GM18507 (cell line): ENCODE measurements at places on chromosomes 6 and 20.

DNA sequence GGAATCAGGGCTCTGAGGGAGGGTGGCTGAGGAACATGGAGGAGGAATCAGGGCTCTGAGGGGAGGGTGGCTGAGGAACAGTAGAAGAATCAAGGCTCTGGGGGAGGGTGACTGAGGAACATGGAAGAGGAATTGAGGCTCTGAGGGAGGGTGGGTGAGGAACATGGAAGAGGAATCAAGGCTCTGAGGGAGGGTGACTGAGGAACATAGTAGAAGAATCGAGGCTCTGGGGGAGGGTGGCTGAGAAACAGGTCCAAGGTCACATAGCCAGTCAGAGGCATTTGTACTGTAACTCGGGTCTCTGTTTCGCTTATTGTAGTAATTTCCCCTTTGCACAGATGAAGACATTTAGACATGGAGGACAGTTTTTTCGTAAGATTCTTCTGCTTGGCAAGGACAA, 164.8 kb downstream of the SOBP start:
- DNase-seq: no peak

GRCh38 chr6:151381722-151382121, 9.6 kb downstream of the ZBTB2 start:
- DNase-seq: no peak

GRCh38 chr20:16747291-16747811, 807 bp upstream of the OTOR start:
- DNase-seq: no peak

- DNase-seq: no peak
Observed at GRCh38 chr20:43151901-43152300, 37.8 kb downstream of the PTPRT start.

GRCh38 chr20:56808732-56809131, 179.6 kb downstream of the TFAP2C start:
- no peak for DNase-seq

- no peak for DNase-seq
Observed at GRCh38 chr20:38197217-38197616, 32.1 kb upstream of the TGM2 start.

DNA sequence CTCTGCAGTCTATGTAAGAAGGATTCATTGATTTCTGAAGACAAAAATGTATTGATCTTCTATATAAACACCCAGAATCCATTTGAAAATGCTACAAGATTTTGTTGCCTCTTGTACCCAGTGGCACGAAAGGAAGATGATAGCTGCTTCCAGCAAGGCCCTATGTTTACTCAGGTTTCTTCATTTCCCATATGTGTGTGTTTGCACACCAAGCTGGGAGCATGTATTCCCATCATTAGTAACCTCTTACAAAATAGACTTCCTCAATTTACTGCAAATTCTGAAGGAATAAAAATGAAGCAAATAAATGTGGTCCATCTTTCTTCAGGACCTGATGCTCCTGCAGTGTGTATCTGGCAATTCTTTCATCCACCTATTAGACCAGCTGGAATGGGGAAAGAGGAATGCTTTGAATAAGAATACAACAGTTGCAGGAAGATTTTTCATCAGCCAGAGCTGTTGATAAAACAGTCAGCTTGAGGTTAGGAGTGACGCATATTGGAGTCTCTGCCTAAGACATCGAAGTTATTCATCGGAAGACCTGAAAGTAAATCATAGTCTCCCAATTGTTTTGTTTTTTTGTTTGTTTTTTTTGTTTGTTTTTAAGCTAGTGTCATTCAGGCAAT, 132.3 kb downstream of the PDE7B start:
- no peak for DNase-seq

DNA sequence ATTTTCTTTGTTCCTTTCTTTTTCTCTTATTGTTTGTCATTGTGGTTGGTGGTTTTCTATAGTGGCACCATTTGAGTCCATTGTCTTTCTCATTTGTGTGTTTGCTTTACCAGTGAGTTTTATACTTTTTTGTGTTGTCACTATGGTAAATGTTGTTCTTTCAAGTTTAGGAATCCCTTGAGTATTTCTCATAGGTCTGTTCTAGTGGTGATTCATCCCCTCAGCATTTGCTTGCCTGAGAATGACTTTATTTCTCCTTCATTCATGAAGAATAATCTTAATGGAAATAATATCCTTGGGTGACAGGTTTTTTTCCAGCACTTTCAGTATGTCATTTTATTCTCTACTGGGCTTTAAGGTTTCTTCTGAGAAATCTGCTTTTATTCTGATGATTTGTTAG, 209.2 kb upstream of the ASCC3 start:
- no peak for DNase-seq

DNA sequence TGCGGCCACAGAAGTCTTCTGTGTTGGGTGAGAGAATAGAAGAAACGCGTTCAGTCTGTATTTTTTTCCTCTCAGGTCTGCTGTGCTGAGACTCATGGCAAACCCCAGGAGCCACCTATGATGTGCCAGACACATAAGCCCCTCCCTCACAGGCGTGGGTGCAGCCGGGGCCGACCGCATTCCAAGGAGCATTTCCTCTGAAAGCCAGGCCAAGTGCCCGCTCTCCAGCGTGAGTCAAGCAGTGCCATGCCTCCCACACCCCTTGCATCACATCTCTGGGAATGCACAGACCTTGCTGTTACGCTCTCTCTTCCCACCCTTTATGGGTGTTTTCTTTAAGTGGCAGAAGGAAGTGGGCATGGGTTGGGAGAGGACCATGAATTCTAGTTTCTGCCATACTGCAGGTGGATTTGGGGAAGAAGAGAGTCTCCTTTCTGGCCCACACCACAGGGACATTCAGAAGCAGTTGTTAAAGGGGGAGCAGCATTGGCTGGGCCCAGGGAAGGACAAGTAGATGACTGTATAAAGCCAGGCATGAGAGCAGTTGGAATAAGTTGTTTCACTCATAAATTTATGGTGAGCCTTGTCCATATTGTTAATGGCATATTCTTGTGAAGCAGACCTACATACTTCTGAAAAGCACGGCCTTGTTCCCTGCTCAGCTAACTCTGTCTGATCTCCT, 37.1 kb upstream of the TFAP2A start:
- DNase-seq: no peak

DNA sequence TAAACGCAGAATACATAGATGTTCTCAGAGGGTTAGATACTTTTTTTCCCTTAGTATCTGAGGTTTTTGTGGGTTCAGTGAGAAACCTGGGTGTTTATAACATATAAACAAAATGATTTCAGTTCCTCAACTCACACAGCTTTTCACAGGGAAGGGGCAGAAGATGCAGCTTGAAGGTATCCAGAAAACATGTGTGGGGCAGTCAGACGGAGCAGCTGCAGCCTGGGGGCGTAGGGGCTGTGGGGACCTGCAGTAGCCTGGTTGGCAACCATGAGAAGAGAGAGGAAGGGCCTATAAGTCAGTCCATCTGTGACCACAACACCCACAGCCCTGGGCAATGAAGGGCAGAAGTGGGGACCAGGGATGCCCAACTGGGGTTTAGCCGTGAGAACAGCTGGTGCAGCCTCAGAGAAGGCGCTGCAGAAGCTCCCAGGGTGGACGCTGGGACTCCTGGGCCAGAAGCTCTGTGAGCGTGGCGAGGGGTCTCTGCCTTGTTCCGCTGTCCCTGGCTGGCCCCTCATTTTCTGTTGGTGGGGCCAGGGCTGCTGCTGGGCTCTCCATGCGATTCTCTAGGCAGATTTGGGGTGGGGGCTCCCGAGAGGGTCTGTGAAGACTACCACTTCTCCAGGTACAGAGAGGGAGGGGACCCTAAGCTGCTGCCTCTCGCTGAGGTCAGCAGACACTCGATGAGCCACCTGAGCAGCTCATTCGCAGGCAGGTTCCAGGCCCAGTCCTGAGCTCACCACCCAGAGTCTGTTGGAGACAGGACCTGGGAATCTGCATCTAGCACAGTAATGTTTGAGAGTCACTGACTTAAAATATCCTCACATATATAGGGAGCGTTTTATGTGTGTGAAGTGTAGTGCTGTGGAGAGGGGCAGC, 181.2 kb downstream of the ZDHHC14 start:
- DNase-seq: peak; percentile 43

GRCh38 chr6:129510950-129511349, 199.0 kb downstream of the ARHGAP18 start:
- DNase-seq: no peak

- DNase-seq: no peak
Observed at GRCh38 chr6:11772109-11772825, 6.3 kb downstream of the ADTRP start.

GRCh38 chr6:6315660-6316059, 4.8 kb downstream of the F13A1 start:
- peak; percentile 12 for DNase-seq

GRCh38 chr6:158058171-158058651, 76.5 kb downstream of the SYNJ2 start:
- DNase-seq: no peak

DNA sequence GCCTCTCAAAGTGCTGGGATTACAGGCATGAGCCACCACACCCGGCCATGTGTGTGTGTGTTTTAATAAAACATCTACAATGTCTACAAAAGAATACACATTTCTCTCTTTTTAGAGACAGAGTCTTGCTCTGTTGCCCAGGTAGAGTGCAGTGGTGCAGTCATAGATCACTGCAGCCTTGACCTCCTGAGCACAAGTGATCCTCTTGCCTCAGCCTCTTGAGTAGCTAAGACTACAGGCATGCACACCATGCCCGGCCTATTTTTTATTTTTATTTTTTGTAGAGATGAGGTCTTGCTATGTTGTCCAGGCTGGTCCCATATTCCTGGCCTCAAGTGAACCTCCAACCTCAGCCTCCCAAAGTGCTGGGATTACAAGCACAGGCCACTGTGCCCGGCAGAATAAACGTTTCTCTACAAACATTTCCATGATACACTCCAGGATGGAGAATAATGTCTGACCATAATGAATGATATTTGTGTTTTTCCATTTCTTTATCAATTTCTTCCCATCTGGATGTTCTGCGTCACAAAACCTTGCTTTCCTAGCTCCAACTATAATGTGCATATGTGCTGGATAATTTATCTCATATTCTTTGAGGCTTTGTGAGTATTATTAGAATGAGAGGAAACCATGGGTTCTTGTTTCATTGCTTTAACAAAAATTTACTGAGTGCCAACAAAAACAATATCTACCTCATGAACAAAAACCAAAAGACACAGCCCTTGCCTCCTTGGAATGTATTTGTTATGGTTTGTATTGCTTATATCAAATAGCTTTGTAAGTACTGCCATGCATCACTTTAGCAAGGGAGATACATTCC, 28.6 kb upstream of the CCN2 start:
- no peak for DNase-seq

- DNase-seq: no peak
Observed at GRCh38 chr6:95084867-95085266, 492.5 kb upstream of the MANEA start.

DNA sequence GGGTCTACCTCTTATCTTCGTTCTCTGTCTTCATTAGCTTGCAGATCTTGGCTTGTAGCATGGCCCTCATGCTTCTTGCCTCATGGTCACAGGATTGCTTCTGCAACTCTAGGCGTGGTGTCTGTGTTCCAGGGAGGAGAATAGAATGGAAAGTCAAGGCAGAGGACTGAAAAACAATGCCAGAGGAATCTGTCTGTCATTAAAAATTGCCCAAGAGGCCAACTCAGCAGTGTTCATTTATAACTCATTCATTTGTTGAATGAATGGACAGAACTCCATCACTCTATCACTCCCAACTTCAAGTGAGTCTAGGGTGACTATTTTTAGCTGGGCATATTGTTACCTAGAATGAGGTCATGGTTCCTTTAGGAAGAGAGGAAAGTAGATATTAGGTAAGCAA, 179.6 kb downstream of the UST start:
- no peak for DNase-seq

GRCh38 chr20:36120991-36121390, 33.5 kb upstream of the EPB41L1 start:
- DNase-seq: no peak

GRCh38 chr6:101806241-101806640, 412.7 kb downstream of the GRIK2 start:
- DNase-seq: no peak

- no peak for DNase-seq
Observed at GRCh38 chr6:156852147-156852857, 75.1 kb downstream of the ARID1B start.

- DNase-seq: no peak
Observed at GRCh38 chr20:63503524-63503923, 4.6 kb upstream of the EEF1A2 start.

DNA sequence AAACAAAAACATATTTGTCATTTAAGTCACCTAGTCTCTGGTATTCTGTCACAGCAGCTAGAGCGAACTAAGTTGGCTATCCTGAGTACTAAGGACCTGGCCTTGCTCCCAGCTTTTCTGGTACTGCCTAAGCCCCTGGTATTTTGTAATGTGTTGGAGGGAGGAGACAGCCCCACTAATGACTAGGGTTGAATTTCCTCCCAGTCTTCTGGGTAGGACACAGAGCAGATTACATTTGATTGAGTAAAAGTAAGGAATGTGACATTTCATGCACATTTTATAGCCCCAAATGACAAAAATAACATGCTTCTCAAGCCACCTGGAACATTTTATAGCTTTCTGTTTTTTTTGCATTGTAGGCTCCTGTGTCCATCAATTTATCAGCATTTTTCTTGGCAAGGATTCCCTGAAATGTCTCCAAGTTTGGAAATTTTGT, 47.9 kb upstream of the DDR1 start:
- DNase-seq: no peak

GRCh38 chr20:33624399-33624798, 37.7 kb upstream of the C20orf144 start:
- DNase-seq: no peak

GRCh38 chr6:166703149-166703710, 76.2 kb upstream of the RPS6KA2 start:
- no peak for DNase-seq
